ENCODE measurements at places on chromosomes 13 and 19. TPM values are rescaled to one million over a fixed set of nuclear protein-coding genes. Genes with fewer than 3 reads are reported as not detected.

Gene WDR62
- 0.88 TPM for total RNA-seq

GRCh38 chr13:101398920-101399319, 17.4 kb downstream of the NALCN start:
- DNase-seq = no peak

Gene GAS6
- 197 TPM for total RNA-seq

Gene MAP3K10
- total RNA-seq = 16.5 TPM

DNA sequence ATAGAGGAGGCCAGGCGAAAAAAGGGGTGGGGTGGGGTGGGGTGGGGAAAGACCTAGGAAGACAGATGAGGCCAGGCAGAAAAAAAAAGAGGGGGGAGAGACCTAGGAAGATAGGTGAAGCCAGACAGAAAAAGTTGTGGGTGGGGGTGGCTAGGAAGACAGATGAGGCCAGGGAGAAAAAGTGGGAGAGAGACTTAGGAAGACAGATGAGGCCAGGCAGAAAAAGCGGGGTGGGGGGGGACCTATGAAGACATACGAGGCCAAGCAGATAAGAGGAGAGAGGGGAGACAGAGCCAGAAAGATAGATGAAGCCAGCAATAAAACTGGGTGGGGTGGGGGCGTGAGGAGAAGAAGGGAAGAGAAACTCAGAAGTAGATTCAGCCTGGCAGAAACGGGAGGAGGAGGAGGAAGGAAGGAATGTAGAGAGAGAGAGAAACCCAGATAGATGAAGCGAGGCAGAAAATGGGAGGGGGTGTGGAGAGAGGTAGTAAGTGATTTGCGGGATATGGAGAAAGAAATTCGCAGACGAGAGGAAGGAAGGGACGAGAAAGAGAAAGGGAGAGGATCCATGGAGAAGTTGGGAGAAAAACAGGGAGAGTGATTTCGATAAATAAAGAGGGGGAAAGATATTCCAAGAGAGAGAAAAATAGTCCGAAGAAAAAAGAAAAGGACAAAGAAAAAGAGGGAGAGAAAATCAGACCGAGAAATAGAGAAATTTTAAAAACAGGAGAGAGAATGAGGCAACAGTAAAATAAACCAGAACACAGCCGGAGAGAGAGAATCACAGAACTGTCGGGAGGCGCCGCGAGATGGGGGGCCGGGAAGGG, 12.2 kb upstream of the CACNG6 start:
- DNase-seq = no peak
